ENCODE measurements at places on chromosomes 7 and 10.

DNA sequence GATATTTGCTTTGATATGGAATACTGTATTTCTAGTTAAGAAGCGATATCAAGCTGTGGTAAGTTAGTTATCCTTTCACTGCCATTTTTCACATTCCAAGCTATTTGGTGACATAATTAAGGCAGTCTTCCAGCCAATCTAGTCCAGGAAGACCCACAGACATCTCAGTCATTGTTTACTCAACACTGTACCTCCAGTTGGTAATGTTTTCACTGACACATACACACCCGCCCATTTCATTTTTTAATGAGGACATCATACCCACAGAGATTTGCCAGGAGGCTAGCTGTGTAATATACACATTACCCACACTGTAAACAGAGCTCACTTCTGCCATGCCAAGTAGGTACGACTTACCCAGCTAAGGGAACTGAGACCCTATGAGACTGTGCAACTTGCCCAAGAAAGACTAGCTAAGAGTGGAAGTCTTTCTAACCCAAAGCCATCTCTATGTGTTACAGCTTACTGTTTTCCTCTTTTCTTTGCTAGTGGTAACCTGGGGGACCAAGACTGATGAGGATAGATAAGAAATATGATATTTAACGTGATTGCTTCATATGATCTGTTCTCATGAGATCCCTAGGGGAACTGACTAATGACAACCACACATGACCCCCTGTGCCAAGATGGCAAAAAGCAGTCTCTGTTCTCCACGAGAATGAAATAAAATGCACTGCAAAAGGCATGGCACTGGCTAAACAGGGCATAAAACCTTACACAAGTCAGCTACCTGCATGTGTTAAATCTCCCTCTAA, 179.0 kb downstream of the DGKI start:
- no peak for DNase-seq

GRCh38 chr10:104353325-104354048, at the start of gene CFAP58:
TSS of gene CFAP58 (plus strand) at chr10:104353833. CDS start at chr10:104353898, 65 bp downstream.
- DNase-seq, result peak; percentile 87

DNA sequence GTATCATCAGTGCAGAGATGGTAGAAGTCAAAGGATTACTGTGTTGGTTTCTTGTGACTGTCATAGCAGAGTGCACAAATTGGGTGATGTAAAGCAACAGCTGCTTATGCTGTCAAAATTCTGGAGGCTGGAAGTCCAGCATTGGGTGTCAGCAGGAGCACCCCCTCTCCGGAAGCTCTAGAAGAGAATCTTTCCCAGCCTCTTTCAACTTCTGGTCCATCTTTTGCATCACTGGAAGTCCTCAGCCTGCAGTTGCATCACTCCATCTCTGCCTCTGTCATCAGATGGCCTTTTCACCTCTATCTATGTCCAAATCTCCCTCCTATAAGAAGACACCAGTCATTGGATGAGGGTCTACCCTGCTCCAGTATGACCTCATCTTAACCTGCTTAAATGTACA, 35.8 kb upstream of the GALNTL5 start:
- DNase-seq, result no peak

DNA sequence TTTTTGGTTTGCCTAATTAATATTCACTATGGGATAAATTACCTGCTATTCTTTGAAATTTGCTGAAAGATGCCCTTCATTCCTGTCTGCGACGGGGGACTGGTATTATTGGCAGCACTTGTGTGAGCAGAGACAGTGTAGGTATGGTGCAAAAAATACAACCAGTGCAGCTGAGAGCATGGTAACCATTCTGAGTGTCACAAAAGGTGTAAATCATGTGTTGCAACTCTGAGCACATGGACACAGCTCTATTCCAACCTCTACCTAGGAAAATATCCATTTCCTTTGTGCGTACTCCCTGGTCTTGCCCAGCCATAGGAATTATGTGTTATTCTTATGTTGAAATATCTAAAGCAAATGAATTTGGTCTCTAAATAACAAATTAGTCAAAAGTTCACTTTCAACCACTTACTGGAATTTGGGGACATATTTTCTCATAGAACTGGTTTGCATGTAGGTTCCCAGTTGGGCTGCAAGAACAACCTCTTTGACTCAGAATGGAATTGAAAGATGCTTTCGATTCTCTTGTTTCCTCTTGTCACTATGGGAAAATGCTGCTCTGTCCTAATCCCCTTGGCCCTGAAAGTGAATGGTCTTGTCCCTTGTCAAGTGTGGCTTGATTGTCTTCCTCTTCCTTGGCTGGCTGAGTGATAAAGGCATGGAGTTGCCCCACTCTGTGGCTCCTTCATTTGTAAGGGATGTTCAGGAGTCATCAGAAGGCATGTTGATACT, 57.0 kb downstream of the CELF2 start:
- DNase-seq, result no peak

DNA sequence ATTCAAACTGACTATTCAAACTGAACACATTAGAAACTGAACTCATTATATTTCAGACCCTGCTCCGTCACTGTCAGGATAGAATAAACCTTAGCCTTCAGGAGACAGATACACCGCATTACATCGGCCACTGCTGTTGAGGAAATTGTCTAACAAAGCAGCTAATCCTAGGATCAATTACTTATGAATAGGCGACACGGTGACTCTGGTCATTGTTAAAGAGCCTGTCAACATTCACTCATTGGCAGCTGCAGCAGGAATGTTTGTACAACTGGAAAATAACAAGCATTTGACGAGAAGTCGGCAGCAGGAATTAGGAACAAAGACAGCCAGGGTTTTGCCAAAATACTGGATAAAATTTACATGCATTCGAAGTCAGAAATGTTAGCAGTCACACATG, 112.0 kb upstream of the MKX start:
- no peak for DNase-seq

DNA sequence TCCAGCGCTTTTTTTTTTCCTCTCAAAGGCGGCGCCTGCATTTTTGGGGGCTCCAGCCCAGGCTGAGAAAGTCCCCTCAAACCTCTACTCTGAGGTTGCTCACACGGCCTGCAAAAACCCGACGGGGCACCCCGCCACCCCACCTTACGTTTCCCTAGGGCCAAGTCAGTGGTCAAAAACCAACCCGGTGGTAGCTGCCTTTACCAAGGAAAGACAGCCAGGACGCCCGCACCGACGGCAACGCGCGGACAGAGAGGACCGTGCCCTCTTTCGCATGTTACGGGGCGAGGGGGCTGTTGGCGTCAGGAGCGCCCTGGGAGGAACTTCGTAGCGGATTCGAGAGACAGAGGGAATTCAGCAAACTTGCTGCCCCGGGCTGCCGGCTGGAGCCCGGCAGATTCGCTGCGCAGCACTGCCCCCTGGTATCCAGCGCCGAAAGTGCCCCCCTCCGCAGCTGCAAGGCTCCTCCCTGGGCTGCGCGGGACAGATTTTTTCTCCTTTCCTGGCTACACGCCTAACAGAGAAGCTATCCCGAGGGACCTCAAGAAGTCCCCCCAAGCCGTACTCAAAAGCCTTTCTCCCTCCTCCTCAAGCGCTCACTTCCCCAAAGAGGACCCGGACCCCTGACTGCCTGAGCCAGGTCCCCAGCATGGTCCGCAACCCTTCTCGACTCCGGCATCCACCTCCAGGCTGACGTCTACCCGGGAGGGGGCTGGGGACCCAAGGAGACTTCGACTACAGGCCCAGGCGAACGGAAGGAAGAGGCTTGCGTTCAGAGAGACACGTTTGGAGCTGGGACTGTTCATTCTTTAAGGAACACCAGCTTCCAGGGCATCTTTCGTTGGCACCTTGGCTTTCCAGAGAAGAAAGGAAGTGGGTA, 27.7 kb upstream of the VAX1 start:
- DNase-seq, result peak; percentile 52

DNA sequence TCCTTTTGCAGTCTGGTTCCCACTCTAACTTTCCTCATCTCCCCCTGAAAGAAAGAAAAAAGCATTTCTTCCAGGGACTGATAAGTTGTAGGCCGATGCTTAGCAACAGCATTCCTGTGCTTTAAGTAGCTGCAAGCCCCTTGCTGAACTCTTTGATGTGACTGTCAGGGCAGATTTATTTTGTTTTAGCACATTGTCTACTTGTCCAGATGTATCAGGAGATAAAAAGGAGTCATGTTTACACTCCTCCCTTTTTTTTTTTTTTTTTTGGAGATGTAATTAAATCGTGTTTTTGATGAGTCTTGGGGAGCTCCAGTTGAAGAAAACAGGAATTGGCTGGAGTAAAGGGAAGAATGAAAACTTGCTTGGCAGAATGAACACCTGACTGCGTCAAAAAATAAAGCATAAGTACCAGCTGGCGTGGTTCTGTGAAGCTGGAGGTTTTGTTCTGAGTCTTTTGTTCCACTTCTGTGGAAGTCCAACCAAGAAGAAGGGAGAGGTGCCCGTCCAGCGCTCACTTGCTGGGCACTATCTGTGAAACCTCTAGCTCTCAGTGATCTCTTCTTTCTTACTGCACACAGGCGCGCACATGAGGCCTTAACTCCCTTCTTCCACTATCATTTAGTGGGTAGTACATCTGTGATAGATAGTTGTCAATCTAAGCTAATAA, 871.7 kb downstream of the LRMDA start:
- DNase-seq, result no peak

DNA sequence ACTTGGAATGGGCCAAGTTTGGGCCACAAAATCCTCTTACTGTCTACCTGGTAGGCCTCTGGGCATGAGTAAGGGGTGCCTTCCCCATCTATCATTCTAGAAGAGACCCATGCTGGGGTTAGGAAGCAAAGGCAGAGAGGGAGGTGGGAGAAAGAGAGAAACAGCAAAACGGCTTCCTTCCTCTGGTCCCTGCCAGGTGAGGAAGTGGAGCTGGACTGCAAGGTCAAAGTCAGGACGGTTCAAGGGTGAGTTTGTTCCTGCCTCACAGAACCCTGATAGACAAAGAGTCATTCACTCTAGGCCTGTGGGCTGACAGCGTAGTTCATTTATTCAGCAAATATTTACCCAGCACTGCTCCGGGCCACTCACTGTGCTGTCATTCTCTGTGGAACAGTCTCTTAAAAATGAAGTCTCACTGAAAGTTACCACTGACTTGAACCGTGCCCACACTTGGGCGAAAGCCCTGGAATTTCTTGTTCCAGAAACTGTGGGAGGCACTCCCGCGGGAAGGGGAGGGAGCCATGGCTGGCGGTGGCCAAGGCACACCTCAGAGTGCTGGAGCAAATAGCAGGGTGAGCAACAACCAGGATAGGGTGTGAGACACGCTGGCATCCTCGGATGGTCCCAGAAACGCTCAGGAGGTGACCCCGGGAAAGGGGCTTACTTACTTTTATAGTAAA, 26.2 kb upstream of the ECHDC3 start:
- no peak for DNase-seq

- DNase-seq, result no peak
Observed at GRCh38 chr7:66377714-66378113, 172.6 kb downstream of the TPST1 start.

DNA sequence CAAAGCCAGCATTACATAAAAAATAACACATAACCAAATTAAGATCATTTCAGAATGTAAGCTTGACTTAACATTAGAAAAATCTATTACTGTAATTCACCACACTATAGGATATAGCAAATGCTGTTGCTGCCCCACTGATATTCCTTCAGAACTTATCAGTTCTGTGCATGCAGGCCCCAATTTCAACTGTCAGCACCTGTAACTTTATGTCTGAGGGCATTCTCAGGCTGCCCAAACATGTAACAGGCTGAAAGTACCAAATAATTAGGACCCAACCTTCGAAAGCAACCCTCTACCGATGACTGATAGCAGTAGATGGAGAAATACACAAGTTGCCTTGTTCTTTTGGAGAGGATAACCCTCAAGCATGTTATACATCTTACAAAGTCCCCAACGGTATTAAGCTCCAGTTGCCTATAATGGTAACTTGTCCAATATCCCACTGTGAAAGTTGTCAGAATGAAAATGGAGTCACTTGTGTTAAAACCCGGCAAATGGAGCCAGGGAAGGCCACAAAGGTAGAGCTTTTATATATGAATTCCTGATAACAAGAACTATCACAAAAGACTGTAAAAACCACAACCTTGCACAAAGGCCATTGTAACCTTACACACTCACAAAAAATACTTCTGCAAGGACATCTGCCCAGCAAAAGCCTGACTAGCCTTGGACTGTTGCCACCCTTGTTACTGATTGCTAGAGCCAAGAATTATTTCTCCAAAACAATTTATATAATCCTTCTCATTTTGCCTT, 66.9 kb upstream of the ZNF746 start:
- DNase-seq, result no peak

DNA sequence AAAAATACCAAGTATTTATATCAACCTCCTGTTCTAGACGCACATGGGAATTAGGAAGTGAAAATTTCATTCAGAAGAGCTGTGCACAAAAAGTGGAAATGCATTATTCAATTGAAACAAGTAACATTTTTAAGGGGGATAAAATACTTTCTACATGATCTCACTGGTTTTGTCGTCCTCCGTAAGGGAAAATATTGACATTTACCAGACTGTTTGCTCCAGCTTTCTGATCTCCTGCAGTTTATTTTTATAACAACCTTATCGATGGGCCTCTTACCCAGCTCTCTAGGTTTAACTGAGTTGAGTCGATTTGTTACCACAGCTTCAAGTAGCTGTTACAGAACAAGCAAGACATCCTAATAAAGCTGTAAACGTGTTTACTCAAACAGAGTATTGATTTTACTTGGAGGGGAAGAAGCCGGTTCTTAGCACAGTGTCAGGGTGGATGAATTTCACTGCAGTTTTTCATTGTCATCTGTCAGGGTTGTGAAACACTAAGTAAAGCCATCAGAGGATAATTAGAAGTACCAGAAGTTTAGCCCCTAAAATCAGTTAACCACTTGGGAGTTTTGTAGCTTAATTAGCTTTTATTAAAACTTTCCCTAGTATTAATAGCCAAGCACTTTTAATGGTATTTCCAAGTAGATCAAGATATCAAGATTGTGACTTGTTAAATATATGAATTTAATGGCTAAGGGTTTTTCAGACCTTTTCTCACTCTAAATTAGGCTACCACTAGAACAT, 142.6 kb upstream of the KAT6B start:
- DNase-seq, result no peak

DNA sequence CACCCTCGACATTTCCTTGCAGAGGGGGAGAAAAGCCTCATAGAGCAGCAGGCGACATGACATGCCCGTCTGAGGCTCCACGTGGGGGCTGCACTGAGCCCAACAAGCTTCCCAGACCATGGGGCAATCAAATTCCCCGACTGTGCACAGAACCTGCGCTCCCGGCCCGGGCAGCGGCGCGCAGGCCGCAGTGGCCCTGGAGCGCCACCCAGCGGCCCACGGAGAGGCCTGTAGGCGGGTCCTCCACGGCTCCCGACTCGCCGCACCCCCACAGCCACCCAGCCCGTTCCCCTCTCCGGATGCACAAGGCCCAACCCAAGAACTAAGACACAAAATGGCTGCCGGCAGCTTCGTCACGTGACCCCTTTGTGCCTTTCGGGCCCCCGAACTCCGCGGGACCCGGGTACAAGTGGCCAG, 816 bp downstream of the EPC1 start:
- DNase-seq, result peak; percentile 97

GRCh38 chr7:77907281-77907680, 108.7 kb downstream of the PHTF2 start:
- no peak for DNase-seq

- no peak for DNase-seq
Observed at GRCh38 chr7:157032644-157033482, 22.4 kb upstream of the MNX1 start.

Measured in activated naive CD8-positive, alpha-beta T cell treated with anti-CD3 and anti-CD28 coated beads for 36 hours (primary cell).